ENCODE measurements at places on chromosomes 1 and 21. TPM values are rescaled to one million over a fixed set of nuclear protein-coding genes. Genes with fewer than 3 reads are reported as not detected.

- DNase-seq, result no peak
Measured at GRCh38 chr1:5645135-5645399, 347.2 kb downstream of the NPHP4 start.

DNA sequence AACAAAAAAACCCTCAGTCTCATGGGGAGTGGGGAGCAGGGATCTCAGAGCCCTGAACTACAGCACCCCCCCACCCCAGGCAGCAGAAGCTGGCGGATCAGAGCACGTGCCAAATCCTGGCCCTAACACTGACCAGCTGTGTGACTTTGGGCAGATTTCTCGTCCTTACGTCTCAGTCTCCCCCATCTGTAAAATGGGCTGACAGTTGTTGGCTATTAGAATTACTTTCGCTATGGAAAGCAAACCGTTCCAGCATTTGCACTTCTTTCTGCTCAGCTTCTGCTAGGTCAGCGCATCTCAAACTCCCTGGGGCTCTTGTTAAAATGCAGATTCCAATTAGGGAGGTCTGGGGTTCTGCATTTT, 15.5 kb downstream of the TNFRSF8 start:
- DNase-seq, result no peak

DNA sequence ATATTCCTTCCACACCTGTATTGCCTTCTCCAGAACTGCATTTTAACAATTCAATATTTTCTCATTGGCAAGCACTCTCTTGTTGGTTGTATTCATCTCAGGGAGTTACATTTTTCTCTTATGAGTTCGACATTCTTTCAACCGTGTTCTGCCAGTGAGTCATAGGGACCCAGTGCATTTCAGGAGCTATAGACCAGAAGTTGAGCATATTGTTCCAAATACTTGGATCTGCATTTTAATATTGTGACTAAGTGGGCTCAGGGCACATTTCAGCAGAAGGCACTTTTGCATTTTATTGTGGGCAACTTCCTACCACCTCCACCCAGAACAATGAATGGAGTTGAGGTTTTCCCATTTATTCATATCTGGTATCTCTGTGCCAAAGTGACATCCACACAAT, 132.8 kb downstream of the TNFSF18 start:
- peak; percentile 90 for DNase-seq

SDHC gene
- total RNA-seq, result 35.9 TPM

DNA sequence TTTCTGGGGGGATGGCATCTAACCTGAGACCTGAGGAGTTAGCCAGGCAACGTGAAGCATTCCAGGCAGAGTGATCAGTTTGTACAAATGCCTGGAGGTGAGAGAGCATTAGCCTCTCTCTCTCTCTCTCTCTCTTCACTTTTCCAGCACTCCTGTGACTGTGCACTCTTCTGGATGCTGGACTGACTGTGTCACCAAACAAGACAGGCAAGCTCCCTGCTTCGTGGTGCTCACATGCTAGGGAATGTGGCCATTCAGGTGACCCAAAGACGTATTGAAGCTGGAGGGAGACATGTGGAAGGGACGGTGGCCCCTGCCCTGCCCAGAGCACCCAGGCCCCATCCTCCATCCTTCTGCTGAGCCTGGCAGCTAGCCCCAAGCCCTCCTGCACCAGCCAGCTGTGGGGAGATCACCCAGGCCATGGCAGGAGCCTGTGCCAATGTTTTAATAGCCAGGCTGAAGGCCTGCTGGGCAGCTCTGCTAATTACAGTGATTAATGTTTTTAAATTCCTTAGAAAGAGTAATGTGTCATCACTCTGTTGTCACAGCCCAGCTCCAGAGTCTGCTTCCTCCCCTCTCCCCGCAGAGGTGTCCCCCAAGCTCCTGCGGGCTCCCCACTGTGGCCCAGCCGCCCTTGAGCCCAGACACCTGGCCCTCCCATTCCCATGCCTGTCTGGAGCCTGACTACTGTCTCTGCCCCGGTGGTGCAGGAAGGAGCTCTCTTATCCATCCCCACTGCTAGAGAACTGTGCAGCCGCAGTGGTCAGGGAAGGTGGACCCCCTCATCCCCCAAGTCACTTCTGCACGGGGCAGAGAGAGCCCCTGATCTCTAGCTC, 48.9 kb downstream of the UBIAD1 start:
- no peak for DNase-seq

UMODL1 gene
- total RNA-seq, result 0.48 TPM

- DNase-seq, result no peak
Measured at GRCh38 chr1:32915766-32916706, 14.8 kb upstream of the TMEM54 start.

Data from umbilical cord (tissue), 2 donors.